CD4-positive, alpha-beta T cell treated with Interleukin-2 at 100 ng/mL for 4 hours (primary cell): ENCODE measurements at places on chromosomes 7 and 10.

DNA sequence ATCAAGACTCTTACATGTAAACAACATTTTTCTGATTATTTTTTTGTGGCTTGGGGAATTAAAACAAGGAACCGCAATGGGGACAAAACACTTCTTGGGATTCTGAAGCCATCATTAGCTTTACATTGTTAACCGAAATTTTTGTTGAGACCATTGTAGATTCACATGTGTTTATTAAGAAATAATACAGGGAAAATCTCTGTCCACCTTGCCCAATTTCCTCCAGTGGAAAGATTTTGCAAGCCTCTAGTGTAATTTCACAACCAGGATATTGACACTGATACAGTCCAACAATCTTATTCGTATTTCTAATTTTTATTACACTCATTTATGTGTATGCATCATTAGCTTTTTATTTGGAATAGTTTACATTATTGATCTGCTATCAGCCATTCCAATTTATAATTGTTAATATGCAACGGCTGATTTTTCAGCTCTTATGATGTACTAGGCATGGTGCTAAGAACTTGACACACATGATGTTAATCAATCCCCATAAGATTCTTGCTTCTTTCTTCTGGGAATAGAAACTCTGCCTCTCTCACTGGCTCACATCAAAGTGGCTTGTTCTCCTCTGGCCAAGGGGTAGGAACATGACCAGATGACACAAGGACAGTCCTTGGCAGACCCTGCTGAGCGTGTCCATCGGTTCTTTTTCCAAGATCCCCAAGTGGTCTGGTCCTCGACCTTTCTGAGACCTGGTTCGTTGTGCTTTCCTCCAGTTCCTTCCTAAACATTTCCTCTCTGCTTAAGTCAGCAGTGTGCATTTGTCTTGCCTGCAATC, 137.6 kb downstream of the ADAM12 start:
- no peak for DNase-seq

DNA sequence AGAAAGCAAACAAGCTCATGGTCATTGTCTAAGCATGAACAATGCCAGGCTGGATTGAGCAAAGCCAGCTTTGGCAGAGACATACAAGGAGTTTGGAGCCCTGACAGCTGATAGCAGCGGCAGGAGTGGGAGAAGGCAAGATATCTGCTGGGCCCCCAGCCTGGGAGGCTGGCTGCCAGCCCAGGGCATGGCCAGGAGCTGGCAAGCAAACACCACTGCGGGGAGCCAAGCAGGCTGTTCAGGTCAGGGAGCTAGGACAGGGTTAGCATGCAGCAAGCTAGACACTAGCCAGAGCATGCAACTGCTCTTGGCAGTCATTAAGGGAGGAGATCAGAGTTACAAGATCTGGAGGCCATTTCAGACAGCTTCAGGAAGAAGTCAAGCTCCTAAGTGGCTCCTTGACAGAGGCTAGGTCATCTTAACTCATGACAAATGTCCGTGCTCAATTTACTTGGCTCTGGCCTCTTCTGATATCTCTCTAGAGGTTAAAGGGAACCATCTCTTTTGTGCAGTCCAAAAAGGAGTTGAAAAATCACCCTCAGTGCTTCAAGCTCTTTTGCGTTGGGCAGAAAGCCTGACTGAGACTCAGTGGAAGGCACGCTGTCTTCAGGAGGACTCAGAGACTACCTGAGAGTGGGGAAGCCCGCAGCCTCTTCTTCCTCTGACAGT, 436.8 kb upstream of the C7orf33 start:
- DNase-seq = no peak

GRCh38 chr10:48333856-48334255, 27.4 kb downstream of the MAPK8 start:
- no peak for DNase-seq

- DNase-seq = peak; percentile 36
These were observed 14.3 kb downstream of the TSPAN15 start for GRCh38 chr10:69465457-69466157.

- no peak for DNase-seq
These were observed 2.6 kb downstream of the ST7 start for GRCh38 chr7:116955801-116956476.

GRCh38 chr7:34138483-34138882, 233.1 kb downstream of the BMPER start:
- no peak for DNase-seq
